ENCODE measurements at places on chromosomes 11 and 22.

DNA sequence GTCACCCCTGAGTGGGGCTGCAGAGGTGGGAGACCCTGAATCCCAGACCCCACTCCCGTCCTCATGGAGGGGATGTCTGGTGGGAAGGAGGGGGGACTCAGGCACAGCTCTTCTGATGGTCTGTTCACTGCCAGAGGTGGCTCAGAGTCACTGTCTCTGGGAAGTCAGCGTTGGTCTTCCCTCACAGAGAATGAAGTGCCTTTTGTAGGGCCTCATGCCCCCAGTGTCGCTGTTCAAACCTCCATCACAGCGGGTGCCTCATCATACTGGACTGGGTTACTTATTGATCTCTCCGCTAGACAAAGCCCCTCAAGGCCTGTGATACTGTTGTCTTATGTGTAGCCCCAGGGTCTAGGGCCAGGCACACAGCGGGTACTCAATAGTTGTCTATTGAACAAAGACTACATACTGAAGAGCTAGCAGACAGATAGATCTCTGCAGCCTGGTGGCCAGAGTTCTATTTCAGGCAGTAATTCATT is 41.3 kb downstream of the CD6 start:
- no peak for DNase-seq

DNA sequence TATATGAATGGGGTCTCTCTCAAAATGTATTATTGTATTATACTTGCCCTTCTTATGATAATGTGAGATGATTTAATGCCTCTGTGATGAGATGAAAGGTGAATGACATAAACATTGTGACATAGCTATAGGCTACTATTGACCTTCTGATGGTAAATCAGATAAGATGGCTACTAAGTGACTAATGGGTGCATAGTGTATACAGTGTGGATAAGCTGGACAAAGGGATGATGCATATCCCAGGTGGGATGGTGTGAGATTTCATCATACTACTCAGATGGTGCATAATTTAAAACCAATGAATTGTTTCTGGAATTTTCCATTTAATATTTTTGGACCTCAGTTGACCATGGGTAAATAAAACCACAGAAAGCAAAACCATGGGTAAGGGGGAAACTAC is 243.5 kb downstream of the SBF2 start:
- DNase-seq, result no peak

- DNase-seq, result peak; percentile 39
Observed at GRCh38 chr22:46072110-46072881, 78.0 kb upstream of the PPARA start.

DNA sequence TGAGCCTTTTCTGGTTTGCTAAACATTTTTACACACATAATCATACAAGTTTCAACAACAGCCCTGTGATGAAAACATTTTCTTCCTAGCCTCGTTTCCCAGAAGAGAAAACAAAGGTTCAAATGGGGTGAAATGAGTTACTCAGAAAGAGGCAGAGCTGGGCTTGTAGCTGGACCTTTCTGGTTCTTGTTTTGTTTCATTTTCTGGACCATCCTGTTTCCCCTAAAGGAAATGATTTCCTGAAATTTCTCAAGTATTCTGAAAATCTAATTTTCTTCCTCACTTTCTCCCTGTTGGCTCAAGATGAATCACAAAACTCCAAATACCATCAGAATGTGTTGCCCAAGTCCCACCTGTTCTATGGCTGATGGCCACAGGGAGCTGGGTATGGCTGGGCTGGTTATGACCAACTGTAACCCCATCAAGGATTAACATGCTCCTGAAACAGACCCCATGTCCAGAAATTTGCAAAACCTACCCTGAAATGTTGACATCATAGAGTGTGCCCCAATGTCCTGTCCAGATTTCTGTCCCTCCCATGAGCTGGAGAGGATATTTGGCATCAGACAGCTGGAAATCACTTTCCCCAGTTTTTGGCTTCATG is 6.7 kb upstream of the APOL4 start:
- DNase-seq, result no peak

GRCh38 chr11:119282495-119282894 is 34.4 kb downstream of the MCAM start:
- no peak for DNase-seq

GRCh38 chr11:120066738-120067437 is 71.0 kb downstream of the TRIM29 start:
- DNase-seq, result no peak

GRCh38 chr22:21736084-21736642 is 569 bp upstream of the YPEL1 start:
- DNase-seq, result no peak

DNA sequence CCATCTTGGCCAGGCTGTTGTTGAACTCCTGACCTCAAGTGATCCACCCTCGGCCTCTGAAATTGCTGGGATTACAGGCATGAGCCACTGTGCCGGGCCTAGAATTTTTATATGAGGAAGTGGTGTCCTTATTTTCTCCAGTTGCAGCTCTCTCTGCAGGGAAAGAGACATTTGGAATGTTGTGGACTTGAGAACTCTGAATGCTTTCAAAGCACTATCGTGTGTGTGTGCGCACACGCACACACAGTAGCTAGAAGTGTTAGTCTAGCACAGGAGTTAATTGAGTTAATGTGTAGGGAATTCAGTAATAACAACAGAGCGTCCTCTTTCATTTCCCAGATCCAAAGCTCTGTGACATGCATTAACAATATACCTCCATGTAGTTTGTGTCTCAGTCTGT is 164.0 kb upstream of the RASSF10 start:
- DNase-seq, result no peak

GRCh38 chr11:13577881-13578280 is 82.1 kb upstream of the PTH start:
- DNase-seq, result no peak

- DNase-seq, result no peak
Observed at GRCh38 chr22:40387746-40388145, 17.4 kb downstream of the SGSM3 start.

DNA sequence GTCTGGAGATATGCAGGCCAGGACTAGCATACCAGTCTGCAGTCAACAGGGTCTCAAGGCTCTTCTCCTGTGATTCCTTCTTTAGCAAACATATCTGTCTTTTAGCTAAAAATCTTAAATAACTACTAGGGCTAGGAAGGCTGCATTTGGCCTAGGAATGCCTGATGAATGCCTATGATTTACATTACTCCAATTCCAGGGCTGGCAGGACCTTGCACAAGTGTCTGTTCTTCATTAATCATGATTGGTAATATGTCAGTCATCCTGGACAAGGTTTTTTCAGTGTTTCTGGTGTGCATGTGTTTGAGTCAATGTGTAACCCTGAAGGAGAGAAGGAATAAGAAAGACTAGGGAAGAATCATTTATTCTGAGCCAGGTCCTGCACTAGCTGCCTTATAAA is 280.5 kb upstream of the NARS2 start:
- no peak for DNase-seq

- no peak for DNase-seq
Observed at GRCh38 chr11:126466236-126467045, 111.0 kb downstream of the ST3GAL4 start.

DNA sequence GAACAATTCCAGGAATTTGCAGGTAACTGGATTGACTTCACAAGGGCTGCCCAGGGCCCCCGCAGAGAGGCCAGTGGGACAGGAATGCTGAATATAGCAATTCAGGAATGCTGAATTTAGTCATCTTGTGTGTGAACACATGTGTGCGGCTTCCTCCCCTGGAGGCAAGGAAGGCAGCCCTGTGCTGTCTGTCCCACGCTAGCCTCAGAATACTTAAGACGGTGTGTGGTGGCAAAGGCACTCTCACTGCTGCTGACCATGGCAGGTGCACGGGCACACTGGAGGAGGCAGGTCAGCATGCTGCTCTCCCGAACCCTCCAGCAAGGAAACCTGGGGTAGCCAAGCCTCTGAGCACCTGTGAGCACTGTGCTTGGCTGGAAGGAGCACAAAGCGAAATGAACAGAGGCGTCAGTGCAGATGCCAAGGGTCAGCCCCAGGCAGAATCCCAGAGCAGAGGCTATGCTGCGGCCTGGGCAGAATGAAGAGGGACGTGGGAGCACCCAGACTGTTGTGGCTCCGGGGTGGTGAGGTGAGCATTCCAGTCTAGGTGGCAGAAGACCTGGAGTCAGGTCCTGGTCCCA is 2.7 kb downstream of the GNAZ start:
- no peak for DNase-seq

- DNase-seq, result no peak
Observed at GRCh38 chr11:59267736-59268475, 55.2 kb upstream of the MPEG1 start.

GRCh38 chr11:34165786-34166555 is 60.5 kb downstream of the NAT10 start:
- no peak for DNase-seq

- no peak for DNase-seq
Observed at GRCh38 chr22:30864441-30865420, 103.8 kb downstream of the MORC2 start.

DNA sequence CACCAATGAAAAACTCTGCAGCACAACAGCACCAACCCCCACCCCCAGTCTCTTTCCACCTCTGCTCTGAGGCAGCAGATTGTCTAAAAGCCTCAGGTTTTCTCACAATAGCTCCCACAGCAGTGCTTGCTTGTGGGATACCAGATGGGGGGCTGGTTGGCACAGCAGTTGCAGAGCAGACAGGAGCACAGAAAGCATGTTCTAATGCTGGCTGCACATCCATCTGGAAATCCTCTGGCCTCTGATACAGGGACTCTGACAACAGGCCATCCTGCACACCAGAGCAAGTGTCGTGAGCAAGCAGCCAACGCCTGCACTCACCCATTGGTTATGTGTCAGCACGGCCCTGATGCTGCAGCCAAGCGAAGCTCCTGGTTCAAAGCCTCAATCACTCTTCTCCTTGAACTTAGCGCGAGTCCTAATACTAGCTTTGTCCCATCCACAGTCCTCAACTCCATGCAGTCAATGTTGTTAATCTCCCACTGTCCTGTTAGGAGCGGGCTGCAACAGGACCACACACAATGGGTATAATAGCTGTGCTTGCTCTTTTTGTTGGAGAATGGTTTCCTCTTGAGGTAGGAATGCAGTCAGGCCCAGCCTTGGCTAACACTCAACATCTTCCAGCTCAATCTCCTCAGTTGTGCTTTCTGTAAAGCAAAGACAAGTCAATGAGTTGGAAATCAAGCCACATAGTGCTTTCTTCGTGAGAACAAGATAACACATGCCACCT is 30.3 kb downstream of the VSTM5 start:
- DNase-seq, result no peak

DNA sequence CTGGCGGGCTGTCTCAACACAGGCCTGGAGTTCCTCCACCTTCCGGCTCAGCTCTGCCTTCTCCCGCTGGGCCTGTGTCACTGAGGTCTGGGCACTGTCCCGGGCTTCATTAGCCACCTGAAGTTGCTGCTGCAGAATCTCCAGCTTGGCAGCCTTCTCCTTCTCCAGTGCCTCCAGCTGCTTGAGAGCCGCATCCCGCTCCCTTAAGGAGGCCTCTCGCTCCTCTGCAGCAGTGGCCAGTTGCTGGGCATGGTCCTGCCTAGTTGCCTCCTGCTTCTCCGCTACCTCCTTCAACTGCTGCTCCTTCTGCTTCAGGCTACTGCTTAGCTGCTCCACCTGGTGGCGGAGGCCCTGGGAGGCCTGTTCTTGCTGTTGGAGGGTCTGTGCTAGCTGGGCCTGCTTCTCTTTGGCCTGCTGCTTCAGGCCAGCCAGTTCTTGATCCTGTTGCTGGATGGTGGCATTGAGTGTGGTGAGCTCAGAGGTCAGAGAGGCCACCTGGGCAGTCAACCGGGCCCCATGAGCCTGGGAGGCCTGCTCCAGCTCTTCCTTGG is 16.9 kb downstream of the IL18BP start:
- DNase-seq, result no peak

DNA sequence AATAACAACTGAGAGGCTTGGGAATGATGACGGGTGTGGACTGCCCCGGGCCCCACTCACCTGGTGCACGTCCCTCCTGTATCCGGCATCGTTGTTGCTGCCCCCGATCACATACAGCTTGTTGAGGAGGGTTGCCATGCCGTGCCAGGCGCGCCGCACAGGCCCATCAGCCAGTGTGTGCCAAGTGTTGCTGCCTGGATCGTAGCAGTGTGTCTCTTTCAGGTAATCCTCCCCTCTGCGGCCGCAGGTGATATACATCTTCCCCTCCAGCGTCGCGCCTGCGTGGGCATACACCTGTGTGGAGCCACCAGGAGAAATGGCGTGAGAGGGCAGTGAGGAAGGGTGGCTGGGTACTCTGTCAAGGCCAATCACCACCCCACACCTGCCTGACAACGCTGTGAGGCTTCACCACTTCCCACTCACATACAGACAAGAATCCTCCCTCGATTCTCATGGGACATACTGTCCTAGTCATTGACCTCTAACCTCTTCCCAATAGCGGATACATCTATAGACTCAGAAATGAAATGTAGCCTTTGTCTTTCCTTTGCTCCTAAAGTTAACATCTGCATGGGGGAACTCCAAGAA is 8.9 kb upstream of the SCARF2 start:
- DNase-seq, result no peak

- no peak for DNase-seq
Observed at GRCh38 chr22:37808294-37808657, 542 bp downstream of the GCAT start.

DNA sequence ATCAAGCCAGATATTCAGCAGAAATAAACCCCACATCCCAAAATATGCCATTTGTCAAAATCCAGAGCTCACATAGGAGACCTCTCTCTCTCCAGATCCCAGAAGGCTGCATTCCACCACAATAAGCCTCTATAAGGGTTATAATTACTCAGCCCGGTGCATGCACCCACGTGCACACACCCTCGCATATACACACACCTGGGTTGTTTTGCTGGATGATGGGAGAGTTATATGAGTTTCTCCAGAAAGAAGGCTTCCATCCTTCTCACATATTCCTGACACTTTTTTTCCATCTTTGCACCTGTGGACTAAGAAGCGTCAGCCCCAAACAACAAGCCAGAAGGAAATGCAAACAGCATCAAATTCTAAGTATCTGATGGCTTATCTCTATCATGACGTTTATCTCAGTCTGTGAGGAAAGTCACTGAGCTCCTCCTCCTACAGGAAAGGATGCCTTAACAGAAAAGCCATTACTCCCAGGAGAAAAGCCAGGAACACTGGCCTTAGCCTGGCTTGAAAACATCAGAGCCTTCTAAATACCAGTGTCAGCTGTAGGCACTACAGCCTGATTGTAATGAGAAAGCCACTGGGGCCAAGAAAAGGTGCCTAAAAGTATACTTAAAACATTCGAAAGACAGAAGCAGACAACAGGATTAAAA is 253.2 kb downstream of the LARGE1 start:
- no peak for DNase-seq

Data from stimulated activated CD4-positive, alpha-beta T cell treated with anti-CD3 and anti-CD28 coated beads, TNF-alpha, amount 100 ng/mL, for 48 hours (primary cell).